ENCODE measurements at places on chromosomes 13 and 19.

DNA sequence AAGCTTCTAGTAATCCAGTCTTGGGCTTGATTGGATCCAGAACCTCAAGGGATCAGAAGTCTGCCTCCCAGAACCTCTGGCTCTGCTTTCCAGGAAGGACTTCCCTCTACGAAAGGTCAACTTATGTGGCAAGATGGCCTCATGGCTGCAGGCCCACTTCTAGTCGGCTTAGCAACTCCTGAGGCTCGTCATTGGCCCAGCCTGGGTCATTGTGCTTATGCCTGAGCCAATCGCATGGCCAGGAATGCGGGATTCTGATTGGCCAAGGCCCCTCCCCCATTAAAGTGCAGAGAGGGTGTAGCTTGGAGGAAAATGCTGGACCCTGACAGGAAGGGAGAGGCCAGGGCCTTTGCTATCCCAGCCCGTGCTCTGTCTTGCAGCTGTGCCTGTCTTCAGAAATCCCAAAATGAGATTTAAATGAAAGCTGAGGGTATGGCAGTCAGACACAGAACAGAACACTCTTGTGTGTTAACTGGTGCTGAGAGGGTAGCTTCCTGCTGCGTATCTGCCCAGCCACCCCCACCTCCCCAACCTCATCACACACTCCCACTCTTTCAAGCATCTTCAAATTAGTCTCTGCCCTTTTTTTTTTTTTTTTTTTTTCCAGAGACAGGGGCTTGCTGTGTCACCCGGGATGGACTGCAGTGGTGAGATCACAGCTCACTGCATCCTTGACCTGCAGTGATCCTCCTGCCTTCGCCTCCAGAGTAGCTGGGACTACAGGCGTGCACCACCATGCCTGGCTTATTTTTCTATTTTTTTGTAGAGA is 5.5 kb upstream of the CCNE1 start:
- DNase-seq, result no peak

DNA sequence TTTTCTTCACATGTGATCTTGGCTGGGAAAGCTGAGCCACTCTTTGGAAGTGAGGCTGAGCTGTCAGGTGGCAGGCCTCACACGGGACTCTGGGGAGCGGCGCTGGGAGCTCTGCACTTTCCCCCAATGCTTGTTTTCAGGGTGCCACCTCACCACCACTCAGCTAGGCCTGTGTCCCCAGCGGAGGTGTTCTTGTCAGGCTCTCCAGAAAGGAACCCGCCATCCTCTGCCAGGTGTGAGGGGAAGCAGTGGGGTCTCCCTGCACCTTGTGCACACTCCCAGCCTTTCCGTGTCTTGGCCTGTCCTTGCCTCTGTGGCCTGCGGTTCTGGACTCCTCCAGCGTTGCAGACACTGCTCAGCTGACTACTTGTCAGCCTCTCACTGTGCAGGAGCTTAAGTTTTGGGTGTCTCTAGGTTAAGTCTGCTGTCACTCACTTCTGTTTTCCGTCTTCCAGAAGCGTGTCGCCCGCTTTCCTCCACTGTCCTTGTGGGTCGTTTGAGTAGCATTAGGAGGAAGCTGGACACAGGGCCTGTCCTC is 51.9 kb downstream of the GGACT start:
- no peak for DNase-seq

DNA sequence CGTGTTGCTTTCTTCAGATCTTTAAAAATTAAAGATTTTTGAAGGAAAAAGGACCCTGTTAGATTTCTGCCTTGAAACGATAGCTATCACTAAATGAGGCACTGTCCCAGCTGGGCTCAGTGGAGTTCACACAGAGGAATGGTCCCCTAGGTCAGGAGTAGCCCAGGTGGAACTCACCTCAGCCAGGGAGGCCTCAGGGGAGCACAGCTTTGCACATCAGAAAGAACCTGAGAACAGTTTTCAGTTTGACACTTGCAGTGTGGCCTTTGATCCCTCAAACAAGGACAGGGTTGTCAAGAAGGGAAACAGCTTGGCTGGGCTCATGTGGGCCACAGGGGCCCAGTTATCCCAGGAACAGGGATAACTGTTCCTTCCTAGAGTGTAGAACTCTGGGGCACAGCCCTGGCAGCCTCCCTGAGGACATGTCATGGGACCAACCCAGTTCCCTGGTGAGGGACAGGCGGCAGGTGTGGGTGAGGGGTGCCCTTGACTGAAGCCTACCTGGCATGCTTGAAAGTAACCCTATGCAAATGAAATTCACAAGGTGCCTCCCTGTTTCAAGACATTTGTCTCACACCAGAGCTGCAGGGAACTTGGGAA is 59.4 kb downstream of the CHST8 start:
- no peak for DNase-seq

GRCh38 chr13:101309014-101309619 is 107.2 kb downstream of the NALCN start:
- no peak for DNase-seq

DNA sequence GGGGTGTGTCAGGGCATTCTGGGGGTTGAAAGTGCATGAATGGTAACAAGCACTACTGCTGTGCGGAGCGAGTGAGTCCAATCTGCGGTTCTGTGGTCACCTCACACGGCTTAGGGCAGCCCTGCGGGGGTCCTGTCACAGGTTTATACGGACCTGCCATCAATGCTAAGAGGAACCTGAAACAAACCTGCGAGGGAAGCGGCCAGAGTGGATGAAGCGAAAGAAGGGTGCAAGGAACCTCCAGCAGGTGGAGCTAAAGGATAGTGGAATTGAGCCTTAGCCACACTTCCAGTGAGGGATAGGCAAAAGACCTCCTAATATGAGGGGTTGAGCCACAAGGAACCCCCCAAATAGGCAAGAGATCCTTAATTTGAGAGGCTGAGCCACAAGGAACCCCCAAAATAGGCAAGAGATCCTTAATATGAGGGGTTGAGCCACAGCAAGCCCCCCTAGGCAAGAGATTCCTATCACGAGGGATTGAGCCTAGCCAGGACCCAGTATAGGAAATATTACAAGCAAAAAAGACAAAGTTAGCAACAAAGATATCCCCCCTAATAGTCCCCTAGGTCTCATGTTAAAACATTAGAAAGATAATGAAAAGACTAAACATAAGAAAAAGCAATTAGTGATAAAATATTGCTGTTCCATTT is 6.3 kb upstream of the ZNF69 start:
- peak; percentile 33 for DNase-seq
